Left forelimb (tissue), 1 donor: ENCODE measurements at places on chromosomes 16 and 17.

- DNase-seq: no peak
Observed at GRCh38 chr17:37180376-37180775, 195.4 kb upstream of the C17orf78 start.

DNA sequence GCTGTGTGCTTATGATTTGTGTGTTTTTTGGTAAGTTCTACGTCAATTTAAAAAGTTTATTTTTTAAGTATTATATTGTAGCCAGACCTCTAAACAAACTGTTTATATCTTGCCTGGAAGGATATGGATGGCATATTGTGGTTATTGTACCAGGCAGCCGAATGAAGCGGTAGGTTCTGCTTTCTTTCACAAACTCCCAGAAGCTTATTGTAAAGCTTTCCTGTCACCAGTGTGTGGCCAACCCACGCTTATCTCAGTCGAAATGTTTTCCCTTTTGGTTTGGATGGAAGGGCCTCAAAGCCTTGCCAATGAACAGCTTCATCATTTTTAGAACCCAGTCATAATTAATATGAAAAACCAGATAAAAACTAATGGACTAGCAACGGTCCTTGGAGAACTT is 53.1 kb downstream of the CYB5B start:
- no peak for DNase-seq

GRCh38 chr16:77785373-77785764 is 3.0 kb upstream of the VAT1L start:
- DNase-seq: no peak

- no peak for DNase-seq
Observed at GRCh38 chr17:39750131-39751015, 12.6 kb downstream of the GRB7 start.

GRCh38 chr16:79754501-79754900 is 154.0 kb upstream of the MAF start:
- no peak for DNase-seq

- DNase-seq: no peak
Observed at GRCh38 chr17:31386542-31387075, 4.9 kb upstream of the RAB11FIP4 start.

GRCh38 chr16:55577887-55578286 is 11.4 kb downstream of the CAPNS2 start:
- DNase-seq: no peak

DNA sequence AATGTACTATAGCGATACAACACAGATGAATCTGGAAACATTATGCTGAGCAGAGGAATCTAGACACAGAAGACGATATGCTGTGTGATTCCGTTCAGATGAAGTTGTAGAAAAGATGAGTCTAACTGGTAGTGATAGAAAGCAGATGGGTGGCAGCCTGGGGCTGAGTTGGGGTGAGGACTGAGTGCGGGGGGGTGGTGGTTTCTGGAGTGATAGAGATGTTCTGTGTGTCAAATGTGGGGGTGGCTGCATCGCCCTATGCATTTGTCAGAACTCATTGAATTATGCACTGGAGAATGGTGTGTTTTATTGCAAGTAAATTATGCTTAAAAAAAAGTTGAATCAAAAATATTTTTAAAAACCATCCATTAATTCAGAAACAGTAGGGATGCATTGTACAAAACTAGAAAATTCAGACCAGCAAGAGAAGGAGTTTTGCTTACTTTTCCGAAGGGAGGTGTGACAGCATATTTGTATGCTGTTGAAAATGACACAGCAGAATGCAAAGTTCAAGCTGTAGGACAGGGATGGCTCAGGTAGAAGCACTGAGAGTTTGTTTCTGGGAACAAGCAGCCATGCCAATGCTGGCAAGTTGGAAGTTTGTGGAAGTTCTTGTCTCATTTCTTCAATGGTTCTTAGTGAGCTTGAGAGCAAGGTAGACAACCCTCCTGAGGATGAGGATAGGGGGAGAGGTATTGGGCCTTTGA is 13.0 kb upstream of the DRG2 start:
- DNase-seq: no peak

DNA sequence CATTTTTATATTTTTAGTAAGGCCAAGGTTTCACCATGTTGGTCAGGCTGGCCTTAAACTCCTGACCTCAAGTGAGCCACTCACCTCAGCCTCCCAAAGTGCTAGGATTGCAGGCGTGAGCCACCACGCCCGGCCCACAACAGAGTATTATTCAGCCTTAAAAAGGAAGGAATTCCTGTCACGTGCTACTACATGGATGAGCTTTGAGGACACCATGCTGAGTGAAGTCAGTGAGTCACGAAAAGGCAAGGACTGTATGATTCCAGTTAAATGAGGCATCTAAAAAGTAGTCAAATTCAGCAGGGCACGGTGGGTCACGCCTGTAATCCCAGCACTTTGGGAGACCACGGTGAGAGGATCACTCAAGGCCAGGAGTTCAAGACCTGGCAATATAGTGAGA is 9.7 kb downstream of the CSF3 start:
- DNase-seq: no peak

DNA sequence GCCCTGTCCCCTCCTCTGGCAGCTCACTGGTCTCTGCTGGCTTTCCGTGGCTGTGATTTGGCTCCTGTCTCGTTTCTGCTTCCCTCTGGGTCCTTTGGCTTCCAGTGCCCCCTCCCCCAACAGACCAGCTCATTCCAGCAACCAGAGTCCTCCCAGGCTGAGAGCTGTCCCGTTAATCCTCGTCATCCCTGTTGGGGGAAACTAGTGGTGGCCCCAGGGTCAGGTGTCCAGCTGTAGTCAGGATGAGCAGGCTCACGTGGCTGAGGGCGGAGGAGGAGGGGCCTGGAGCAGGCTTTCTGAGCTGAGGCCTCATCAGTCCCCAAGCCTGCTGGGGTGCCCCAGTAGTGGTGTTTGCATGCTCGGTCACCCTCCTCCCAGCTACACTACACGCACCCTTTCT is 10.7 kb upstream of the CBX4 start:
- no peak for DNase-seq

DNA sequence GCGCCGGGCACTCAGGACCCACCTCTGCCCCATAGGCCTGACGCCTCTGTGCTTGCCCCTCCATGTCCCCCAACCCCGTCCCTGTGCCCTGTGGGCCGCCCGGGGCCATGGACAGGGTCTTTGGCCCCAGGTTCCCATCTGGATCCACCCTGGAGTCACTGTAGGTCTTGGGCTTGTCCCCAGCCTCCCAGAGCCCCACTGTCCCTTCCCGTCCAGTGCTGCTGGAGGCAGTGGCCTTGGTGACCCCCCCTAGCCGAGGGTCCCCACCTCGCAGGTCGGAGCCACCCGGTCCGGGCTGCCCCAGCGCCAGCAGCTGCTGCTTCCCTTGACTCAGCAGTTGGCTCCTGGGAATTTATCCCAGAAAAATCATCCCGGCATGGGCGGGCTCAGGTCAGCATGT is 49.3 kb downstream of the ZFPM1 start:
- DNase-seq: no peak

DNA sequence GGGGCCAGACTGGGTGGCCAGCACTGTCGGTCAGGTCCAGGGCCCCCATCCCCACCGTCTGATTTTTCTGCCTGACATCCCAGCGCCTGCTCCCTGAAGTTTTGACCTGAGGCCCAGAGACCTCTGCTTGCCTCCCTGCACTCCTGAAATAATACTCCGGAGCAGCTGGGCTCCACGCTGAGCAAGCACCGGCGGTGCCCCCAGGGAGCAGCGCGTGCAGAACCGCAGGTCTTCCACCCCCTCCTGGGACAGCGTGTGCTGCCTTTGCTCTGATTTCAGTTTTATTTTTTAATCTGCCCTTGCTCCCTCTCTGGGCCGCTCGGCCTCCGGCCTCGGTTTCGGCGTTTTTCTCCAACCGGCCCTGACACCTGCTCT is 132.4 kb upstream of the GSE1 start:
- no peak for DNase-seq

DNA sequence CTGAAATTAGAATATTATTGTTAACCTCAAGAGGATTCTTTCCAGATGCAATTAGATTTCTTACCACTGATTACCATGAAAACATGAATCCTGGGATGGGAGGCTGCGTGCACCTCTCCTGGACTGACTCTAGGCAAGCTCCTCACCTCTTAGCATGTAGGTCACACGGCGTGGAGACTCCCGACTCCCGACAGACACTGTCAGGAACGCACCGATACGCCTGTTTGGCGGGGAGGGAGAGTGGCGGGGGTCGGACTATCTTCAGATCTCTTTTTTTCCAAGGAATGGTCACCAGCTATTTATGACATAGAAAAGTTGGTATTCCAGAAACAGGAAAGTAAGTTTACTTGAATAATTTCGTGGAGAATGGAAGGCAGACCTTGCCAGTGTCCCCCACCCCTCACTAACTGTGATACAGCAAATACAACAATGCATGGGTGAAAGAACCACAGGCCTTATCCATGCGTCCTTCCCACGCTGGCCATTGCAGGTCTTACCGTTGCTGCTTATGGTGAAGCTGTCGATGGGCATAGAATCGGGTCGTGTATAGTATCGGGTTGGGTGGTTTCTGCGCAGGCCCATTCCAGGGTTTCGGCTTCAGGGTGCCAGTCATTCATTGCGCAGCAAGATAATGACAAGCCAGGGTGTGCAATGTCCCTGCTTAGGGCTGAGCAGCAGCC is 62.6 kb upstream of the ENDOV start:
- DNase-seq: no peak

DNA sequence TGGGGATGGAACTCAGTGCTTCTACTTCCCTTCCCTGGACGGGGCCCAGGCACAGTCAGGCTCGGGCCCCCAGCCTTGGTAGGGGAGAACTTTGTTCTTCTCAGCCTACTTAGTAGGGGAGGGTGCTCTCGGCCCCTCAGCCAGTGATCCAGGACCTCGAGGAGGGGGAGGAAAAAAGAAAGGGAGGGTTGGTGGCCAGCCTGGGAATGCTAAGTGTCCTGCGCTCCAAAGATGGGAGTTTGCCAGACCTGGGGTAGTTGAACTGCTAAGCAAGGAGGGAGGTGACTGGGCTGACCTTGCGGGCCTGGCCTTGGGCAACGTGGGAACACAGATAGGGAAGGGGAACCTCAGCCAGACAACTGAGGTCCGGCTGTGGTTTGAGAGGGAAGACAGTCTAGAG is 12.2 kb downstream of the ADGRG1 start:
- DNase-seq: no peak

- no peak for DNase-seq
Observed at GRCh38 chr17:17685775-17686291, 4.6 kb downstream of the RAI1 start.

- DNase-seq: no peak
Observed at GRCh38 chr16:29898804-29899515, 390 bp downstream of the SEZ6L2 start.

GRCh38 chr16:35751191-35751941 is 2292.0 kb downstream of the TP53TG3F start:
- no peak for DNase-seq

GRCh38 chr17:72151565-72152386 is 31.0 kb downstream of the SOX9 start:
- DNase-seq: no peak

GRCh38 chr17:51132964-51133319 is 12.3 kb upstream of the SPAG9 start:
- no peak for DNase-seq

GRCh38 chr17:65984299-65984698 is 207.6 kb downstream of the CEP112 start:
- DNase-seq: no peak

GRCh38 chr17:27625856-27626255 is 5.1 kb upstream of the LGALS9 start:
- DNase-seq: no peak

DNA sequence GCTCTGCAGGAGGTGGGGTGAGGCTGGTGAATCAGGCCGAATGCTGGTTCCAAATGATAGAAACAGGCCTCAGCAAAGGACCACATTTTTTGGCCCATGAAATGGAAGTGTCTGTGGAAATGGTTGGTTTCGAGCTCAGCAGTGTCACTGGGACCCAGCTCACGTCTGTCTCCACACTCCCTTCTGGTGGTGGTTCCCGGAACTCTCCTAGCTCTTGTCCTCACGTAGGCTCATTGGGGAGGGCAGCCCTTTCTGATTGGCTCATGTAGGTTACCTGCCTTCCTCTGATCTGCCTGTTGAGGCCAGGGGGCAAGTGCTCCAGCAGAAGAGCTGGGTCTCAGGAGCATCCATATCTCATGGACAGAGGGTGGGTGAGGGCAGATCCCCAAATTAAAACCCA is 4.0 kb downstream of the ALG1 start:
- DNase-seq: no peak

DNA sequence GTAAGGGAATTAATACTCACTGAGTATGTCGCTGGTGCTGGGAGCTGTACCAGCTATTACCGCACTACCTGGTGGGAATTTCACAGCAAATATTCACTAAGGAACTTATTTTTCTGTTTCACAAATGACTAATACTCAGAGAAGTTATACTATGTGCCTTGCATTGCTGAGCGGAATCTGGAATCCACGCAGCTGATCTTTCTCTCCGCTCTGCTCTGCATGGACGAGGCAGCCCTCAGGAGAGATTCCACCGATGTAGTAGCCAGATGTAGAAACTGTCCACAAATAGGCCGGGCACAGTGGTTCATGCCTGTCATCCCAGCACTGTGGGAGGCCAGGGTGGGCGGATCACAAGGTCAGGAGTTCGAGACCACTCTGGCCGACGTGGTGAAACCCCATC is 17.1 kb downstream of the NME3 start:
- DNase-seq: no peak

- DNase-seq: no peak
Observed at GRCh38 chr17:44351961-44352827, 7.1 kb downstream of the GRN start.

DNA sequence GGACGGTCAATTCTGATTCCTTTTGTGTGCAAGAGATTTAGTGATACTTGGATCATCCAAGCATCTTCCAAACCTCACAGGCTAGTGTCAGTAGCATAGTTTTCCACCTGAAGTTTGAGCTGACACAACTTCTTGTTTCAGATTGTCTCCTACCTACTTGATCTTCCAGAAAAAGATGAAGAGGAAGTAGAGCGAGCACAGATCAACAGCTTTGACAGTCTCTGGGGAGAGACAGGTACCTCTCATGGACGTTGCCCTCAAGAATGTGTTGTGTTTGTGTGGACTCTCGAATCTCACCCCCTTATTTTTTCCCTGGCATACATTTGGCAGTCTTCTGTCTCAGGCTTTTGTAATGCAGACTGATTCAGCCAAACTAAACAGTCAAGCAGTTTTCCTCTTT is 47.4 kb downstream of the CYB561 start:
- no peak for DNase-seq

DNA sequence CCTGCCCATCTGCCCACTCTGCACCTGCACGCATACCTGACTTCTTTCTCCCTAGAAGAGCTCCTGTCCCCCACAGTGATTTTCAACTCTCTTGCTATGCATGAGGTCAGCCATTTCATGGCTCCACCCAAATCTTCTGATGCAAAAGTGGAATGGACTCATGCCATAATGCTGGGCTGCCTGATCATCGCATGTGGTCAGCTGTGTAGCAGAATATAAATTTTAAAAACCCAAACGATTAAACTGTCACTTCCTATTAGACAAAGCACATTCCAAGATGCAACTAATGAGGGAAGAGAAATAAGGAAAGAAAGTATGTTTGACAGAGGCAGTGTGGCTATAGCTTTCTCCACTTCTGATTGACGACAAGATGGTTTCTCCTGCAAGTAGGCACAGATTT is 26.1 kb downstream of the GRIN2A start:
- DNase-seq: no peak

- DNase-seq: no peak
Observed at GRCh38 chr16:73750639-73751038, 546.0 kb upstream of the PSMD7 start.

- DNase-seq: peak; percentile 91
Observed at GRCh38 chr17:8151641-8152111, 528 bp downstream of the PER1 start.
